Activated T-helper 1 cell treated with Interleukin-2 at 50 U/mL for 16 hours (primary cell): ENCODE measurements at places on chromosomes 4 and X.

DNA sequence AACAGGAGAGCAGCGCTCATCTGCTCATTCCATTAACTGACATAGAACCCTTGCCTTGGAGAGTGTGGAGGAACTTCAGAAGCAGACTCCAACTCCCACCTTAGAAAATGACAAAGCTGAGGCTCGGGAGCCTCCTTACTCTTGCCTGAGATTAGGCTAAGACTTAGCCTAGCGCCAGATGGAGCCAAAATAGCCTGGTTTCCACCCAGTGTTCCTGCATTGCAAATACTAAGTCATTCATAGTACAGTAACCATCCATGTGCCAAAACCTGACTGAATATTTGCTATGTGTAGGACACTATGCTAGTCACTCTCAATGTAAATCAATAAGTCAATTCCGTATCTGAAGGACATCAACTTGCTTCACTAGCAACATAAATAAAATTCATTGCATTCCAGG is 387.4 kb upstream of the CPEB2 start:
- no peak for DNase-seq

DNA sequence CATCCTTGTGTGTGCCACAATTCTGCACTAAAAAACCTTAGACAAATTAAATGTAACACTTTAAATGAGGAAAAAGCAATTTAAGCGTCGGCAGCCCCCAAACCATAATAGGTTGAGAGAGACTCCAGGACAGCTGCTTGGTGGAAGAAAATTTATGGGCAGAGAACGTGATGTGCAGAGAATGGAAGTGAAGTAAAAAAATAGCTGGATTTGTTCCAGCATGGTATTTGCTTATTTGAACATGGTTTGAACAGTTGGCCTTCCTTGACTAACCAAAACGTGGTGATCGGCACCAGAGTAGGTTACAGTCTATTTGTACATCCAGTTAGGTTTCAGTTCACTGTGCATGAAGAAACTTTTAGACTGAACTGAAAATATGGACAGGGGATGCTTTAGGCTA is 343.0 kb upstream of the CPEB2 start:
- no peak for DNase-seq

DNA sequence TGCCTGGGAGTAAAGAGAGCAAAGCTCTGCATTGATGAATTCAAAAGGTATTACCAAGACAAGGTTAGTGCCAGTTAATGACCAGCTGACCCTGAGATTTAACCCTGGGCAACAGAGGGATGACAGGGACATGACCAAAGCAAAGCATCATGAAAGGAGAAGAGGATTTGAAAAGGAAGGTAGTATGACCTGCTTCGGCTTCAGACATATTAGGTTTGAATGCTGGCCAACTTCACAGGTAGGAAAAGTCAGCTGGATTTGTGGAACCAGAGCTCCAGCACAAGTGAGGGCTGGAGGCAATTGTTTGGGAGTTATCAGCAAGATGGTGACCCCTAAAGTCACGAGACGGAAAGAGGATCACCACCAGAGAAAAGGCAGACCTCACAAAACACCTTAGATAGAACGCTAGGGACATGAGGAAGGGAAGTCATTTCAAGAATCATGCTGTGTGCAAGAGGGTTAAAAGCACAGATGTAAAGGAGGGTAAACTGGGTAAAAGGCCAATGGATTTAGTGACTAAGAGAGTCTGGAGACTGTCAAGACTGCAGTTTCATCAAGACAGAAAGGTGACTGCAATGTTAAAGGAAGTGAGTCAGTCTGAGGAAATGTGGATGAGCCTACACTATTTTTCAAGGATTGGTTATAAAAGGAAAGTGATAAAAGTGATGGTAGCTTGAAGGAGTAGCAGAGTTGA is 45.6 kb downstream of the SH3RF1 start:
- no peak for DNase-seq

- DNase-seq: no peak
Observed at GRCh38 chrX:96474029-96474740, 210.5 kb upstream of the DIAPH2 start.

DNA sequence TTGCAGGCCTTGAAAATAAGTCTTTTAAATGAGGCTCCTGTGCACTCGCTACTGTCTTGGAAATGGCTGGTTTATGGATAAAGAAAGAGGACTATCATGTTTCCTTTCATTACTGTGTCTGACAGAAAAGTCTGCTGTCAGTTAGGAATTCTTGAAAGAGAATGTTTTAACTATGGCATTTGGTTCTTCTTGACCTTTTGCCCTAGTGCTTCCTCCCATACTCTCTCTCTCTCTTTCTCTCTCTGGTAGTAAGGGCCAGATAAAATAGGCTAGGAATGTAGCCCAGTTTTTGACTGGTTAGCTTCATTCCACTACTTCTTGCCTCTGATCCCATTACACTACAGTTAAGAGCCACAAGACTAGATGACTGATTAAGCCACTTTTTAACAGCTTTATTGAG is 29.8 kb downstream of the YY2 start:
- no peak for DNase-seq

DNA sequence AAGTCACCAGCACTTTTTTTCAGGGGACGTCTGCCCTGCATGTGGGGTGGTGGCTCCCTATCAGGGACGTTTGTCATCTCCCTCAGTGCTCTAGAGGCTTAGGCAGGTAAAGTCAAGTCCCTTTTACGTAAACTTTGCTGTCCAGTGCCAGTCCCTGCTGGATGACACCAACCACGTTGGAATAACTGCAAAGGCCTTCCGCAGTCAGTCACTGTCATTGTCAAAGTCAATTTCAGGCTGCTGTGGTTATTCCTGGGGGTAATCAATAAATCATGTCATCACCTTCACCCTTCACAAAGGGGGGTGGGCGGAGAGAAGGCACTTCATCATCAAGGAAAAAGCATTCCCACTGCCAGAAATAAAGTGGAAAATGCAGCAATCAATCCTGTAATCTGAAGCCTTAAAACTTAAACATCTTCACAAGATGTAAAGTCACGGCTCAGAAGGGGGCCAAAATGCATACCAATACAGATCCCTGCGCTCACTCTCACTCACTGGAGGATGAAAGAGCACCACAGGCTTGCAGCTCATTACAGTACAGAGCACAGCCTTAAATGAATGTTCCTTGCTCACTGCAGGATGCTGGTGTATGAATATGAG is 56.2 kb downstream of the CLDN22 start:
- no peak for DNase-seq

- no peak for DNase-seq
Observed at GRCh38 chr4:76087007-76087769, 12.7 kb downstream of the ART3 start.

GRCh38 chrX:129650821-129651510 is 3.8 kb downstream of the APLN start:
- no peak for DNase-seq

GRCh38 chrX:23879380-23880090 is 28.2 kb downstream of the APOO start:
- no peak for DNase-seq

GRCh38 chr4:118353534-118354030 is 779 bp upstream of the PRSS12 start:
- DNase-seq: no peak

- no peak for DNase-seq
Observed at GRCh38 chr4:151099976-151100417, 569 bp downstream of the RPS3A start.

DNA sequence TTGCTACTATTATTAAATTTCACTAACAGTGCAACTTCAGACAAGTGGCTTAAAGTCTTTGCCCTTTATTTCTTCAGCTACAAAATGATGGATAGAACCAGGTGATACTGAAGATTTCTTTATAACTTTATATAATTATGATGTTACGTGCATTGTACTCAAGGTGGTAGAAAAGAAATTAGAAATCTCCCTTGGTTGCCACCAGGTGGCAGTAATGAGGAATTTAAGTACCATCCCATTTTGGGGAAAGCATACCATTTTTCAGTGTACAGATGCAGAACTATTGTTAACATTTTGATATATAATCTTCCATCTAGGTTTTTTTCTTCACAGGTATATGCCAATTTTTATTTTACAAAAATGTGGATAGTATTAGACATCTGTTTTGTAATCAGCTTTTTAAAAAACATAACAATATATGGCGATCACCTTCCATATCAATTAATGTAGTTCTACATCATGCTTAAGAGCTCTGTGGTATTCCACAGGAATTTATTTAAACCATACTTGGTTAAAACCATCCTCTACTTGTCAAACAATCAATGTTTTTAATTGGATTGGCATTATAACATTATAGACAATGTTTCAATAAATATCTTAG is 37.7 kb upstream of the RAB33B start:
- DNase-seq: no peak

DNA sequence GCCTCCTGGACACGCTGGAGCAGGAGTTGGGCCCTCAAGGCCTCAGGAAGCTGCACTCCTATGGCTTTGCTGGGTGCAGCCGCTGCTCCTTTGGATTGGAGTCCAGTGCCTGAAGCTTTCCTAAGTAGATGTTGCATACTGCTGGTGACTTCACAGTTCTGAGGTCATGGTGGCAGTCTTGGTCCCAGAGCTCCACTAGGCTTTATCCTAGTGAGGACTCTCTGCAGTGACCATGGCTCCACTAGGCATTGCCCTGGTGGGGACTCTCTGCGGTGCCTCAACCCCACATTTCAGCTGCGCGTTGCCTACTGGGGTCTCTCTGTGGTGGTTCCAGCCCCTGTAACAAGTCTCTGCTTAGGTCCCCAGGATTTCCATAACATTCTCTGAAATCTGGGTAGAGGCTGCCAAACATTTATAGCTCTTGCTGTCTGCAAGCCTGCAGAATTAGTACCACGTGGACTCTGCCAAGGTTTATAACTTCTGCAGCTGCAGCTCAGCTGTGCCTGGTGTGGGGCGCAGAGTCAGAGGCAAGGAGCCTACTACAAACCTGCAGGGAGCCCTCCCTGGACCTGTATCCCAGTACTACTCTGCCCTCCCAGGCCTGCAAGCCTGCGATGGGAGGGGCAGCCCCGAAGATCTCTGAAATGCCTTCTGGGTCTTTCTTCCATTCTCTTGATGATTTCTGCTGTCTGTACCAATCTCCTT is 46.0 kb upstream of the NFKB1 start:
- no peak for DNase-seq

GRCh38 chr4:12203945-12204344 is 775.3 kb upstream of the HS3ST1 start:
- DNase-seq: no peak

DNA sequence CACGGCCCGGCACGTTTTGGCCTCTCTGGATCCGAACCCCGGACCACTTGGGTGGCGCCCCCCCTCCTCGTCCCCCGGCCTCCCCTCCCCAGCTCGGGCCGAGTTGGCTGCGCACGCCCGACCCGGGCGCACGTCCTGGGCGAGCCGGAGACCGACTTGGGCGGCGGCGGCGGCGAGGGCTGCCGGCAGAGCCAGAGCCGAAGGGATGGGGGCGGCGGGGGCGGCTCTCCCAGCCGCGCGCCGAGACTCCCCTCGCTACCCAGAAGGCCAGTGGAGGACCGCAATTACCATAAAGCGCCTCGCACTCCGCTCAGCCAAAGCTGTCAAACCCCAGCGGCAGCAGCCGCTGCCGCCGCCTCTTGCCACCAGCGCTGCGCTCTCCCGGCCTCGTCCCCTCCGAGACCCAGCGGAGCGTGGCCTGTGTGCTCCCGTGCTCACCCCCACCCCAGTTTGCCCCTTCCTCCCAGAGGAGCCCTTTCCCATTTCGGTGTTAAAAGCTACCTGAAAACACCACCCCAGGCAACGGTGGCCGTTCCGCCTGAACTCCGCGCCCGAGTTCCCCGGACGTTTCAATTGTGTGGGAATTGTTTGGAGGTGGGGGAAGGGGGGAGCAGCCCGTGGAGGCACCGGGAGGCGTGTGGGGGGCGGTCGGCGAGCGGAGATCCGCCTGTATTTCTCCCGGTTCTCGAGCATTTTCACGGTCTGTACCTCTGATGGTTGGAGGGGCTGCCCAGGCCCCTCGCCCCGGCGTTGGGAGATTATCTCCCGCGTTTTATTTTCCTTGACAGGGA is 701 bp upstream of the BCOR start:
- no peak for DNase-seq

DNA sequence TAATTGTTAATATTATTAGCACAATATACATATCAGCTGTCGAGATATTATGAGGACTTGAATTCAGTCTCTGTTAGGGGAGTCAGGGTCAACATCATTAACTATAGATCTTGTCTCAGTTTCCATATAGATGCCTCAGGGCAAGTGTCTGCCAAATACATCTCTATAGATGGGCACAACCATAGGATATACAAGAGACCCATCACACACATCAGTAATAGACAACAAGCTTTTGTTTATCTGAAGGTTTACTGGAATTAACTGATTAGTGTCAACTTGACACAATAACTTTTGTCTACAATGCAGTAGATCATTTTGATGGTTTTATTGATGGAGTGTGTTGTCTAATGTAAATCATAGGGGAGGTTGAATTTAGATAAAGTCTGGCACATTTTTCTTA is 37.1 kb upstream of the PHOX2B start:
- no peak for DNase-seq

DNA sequence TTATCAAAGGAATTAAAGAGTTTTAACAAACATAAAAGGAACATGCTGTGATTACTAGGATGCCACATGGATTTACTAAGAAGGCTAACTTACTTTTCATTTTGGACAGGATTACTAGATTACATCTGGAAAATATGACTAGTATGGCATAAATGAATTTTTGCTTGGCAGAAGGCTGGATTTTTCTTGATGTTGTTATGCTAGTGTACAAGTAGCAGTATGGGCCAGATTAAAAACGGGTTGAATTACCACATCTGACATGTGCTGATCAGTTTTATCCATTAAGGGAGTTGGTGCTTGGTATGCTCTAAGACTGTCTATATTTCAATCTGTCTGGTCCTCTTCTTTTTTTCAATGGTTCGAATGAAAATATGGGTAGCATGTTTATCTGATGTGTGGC is 70.5 kb downstream of the JADE1 start:
- DNase-seq: no peak
